Activated T-cell treated with anti-CD3 and anti-CD28 coated beads, Interleukin-2, amount 50 U/mL, for 4 hours (primary cell): ENCODE measurements at places on chromosomes 3 and 15. TPM values are rescaled to one million over a fixed set of nuclear protein-coding genes. Genes with fewer than 3 reads are reported as not detected.

DNA sequence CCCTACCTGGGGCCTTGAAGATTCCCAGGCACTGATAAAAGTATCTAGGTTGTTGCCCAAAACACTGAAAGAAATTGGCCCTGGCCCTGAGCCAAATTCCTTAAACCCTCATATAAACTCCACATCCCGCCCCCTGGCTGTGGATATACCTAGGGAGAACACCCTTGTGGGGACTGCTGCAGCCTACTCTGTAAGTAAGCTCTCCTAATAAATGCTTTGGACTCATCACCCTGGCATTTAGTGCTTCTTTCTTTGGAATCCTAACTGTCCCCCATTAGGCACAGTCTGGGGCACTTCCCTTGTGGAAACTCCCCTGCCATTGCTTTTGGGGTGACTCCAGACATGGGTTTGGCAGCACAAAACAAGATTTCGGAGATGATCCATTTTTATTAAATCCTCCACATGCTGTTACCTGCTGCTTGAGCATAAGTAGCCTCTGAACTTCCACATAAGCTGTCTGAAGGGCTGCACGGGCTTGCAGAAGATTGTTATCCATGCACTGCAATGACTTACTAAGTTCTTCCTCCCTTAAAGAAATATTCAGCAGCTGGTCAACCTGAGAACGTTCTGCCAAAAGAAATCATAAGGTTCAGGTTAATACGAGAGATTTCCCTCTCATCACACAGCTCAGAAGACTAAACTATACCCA lies 46.4 kb downstream of the ZNF106 start:
- DNase-seq = no peak

DNA sequence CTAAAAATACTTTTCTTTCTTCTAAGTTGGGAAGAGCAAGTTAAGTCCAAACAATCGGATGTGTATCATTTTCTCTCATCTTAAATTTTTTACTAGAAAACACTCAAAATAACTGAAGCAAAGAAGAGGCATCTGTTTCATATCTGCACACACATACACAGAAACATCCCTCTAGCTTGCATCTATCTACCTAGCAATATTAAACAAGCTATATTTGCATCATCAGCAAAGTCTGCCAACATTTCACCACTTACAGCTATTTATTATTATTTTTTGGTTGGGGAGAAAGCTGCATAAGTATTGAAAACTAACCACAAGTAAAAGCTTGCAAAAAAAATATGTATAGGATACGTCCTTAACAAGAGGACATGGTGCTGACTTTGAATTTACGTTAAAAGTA lies 1.9 kb downstream of the GOLIM4 start:
- DNase-seq = no peak

Gene TGM5
- not detected for total RNA-seq

Gene CASR
- 0.08 TPM for total RNA-seq

Gene CCR8
- 0.87 TPM for total RNA-seq

Gene SCG3
- total RNA-seq = not detected
